Activated naive CD4-positive, alpha-beta T cell treated with anti-CD3 and anti-CD28 coated beads, Interleukin-2, amount 50 U/mL, for 72 hours (primary cell): ENCODE measurements at places on chromosomes 6 and 20.

- no peak for DNase-seq
Observed at GRCh38 chr20:57509665-57510237, 15.2 kb downstream of the CTCFL start.

GRCh38 chr6:18265787-18266522 lies 1.6 kb upstream of the DEK start:
- DNase-seq = no peak

DNA sequence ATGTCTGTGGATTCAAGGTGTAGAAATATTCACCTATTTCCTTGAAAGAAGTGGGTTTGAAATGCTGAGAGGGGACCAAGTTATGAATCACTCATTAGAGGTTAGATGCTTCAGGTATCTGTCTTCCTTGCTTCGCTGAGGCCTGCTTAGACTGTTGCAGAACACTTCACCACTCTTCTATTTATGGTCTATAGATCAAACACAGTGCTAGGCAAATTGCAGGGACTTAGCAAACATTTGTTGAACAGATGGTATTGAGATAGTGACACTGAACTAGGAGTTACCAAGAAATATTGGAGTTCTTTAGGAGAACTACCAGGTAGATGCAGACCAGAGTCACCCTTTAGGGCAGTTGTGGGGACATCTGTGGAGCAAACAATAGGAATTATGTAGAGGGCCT lies 123.8 kb downstream of the RFPL4B start:
- no peak for DNase-seq

DNA sequence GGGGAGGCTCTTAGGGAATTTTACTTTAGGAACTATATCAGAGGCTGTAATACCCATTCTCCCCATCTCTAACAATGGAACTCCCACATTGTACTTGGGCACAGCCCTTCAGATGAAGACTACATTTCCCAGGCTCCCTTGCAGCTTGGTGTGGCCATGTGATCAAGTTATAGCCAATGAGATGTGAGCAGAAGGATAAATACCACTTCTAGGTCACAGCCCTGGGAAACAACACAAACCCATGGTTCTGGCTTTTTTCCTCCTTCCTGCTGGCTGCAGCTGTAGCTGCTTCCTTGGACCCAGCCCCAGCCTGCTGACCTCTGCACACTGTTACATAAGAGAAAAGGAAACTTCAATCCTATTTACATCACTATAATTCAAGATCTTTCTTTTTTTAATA lies 445.9 kb upstream of the JARID2 start:
- DNase-seq = no peak

DNA sequence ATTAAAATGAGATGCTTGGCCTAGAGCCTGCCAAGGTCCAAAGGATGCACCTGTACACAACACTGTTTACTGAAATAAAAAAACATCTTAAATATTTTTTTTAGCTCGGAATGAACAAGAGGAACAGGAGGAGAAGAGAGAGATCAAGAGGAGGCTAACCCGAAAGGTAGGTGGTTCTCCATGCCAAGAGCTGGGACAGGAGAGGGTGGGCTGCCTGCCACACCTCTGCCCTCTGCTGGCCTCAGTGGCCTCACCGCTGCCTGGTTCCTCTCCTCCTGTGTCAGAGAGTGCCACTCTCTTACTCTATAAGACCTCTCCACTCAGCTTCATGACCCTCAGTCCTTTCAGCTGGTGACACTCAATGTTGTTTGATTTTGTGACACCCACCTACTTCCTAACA lies 50.2 kb downstream of the TBC1D7 start:
- DNase-seq = no peak

- DNase-seq = no peak
Observed at GRCh38 chr6:167409694-167410093, 84.8 kb downstream of the TTLL2 start.

GRCh38 chr6:30981942-30982772 lies 1.4 kb upstream of the MUC21 start:
- no peak for DNase-seq

- no peak for DNase-seq
Observed at GRCh38 chr20:56630086-56630493, 984 bp downstream of the TFAP2C start.

GRCh38 chr20:58596244-58596643 lies 54.8 kb upstream of the STX16 start:
- no peak for DNase-seq

DNA sequence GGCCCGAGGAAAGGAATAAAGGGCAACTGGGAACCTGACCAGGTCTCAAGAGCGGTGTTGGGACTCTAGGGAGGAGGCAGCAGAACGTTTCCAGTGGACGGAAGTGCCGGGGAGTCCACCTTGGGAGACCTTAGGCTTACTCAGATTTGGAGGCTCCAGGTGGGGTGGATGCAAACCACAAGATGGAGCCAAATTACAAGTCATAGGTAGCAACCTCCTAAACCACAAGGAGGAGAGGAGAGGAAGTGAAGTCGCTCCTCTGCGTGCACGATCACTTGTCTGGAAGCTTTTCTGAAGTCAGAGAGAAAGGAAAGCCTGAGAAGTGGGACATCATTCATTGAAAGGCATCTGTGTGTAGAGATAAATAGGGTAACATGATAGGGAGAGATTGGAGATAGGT lies 9.3 kb downstream of the HLA-DOA start:
- no peak for DNase-seq

DNA sequence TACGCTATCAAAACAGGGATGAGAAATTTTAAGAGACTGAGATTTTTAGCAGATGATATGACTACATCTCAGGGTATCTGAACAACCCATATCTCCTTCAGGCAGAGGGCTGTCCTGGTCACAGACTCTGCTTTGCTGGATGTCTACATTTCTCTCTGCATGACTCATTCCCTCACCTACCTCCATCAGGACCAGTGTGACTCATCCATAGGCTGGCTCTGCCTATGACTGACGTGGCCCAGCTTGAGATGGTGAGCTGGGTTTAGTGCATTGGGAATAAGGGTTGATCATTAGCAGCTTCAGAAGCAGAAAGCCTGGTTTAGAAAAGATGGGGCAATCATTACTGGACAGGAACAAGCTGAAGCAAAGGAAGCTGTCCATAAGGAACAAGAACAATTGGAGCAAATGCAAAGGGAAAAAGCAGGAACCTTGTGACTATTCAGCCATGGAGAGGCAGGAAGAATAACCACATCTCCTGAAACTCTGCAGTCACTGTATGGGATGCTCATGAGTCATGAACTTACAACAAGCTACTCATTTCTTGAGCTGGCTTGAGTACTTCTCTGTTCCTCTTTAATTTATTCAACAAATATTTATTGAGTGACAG lies 86.4 kb upstream of the CBLN4 start:
- DNase-seq = no peak

DNA sequence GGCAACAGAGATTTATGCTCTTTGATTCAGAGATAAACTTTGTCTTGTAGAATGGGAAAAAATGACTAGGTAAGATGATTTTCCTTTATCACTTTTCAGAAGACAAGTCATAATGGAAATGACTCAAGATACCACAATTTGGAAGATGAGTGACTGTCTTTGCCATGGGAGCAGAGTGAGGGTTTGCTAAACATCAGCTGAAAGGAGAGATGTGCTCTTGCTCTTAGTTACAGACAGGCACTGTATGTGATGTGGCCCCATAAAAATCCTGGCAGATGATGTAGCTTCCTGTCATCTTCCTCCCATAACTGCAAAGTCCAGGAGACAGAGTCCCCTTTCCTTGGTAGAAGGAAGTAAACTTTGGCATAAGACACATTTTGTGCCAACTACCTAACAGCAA lies 47.6 kb downstream of the BACH2 start:
- DNase-seq = no peak

- DNase-seq = no peak
Observed at GRCh38 chr6:28371706-28372451, 22.1 kb downstream of the ZKSCAN3 start.

GRCh38 chr6:73521351-73521985 lies 636 bp upstream of the EEF1A1 start:
- DNase-seq = no peak

DNA sequence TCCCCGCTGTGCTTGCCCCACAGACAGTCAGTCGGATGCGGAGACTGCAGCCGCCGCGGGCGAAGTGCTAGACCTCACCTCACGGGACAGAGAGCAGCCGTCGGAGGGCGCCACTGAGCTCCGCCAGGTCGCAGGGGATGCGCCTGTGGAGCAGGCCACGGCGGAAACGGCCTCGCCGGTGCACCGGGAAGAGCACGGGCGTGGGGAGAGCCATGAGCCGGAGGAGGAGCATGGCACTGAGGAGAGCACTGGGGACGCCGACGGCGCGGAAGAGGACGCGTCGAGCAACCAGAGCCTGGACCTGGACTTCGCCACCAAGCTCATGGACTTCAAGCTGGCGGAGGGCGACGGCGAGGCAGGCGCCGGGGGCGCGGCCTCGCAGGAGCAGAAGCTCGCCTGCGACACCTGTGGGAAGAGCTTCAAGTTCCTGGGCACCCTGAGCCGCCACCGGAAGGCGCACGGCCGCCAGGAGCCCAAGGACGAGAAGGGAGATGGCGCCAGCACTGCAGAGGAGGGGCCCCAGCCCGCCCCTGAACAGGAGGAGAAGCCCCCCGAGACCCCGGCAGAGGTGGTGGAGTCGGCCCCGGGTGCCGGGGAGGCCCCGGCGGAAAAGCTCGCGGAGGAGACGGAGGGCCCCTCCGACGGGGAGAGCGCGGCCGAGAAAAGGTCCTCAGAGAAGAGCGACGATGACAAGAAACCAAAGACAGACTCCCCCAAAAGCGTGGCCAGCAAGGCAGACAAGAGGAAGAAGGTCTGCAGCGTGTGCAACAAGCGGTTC lies 66.4 kb downstream of the SSR1 start:
- DNase-seq = no peak

DNA sequence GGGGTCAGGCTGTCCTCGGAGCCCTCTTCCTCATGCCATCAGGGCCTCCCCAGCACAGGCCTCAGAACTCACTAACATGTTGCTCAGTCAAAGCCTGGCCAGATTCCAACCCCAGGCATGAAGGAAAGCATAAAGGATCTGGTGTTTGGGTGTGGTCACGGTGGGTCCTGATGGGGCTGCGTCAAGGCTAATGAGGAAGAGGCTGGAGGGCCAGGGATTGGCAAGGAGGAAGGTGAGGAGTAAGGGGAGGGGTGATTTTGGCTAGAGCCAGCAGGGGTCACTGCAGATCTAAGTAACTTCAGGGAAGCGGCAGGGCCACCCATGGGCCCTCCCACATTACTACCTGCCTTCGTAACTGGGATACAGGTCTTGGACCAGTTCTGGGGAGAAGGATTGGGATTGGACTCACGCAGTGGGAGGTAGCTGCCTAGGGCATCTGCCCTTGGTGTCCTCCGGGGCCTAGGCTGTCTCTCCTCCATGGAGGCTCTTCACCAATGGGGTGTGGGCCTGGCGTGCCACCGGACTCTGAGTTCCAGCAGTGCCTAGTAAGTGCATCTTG lies 36.2 kb upstream of the MRPS18A start:
- DNase-seq = peak; percentile 73

DNA sequence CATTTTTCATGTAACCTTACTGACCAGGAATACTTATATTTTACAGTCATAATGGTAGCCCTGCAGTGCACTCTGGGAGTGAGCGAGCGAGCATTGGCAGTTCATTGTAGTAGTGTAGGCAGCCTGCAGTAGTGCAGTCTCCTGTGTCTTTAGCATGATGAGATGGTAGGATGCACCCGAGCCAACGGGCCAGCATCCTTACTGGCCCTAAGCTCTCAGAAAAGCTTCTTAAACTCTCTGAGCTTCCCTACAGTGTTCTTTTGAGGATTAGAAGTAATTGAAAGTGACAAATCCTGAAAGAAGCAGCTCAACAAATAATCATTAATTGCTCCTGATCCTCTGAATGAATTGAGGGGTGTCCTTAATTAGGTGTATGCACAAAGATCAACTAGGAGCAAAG lies 20.9 kb downstream of the SLC9A8 start:
- no peak for DNase-seq

- peak; percentile 69 for DNase-seq
Observed at GRCh38 chr6:110874880-110875547, 429 bp downstream of the AMD1 start.

GRCh38 chr6:166253281-166253681 lies 54.9 kb downstream of the PRR18 start:
- no peak for DNase-seq

- DNase-seq = no peak
Observed at GRCh38 chr6:151381722-151382121, 9.6 kb downstream of the ZBTB2 start.

DNA sequence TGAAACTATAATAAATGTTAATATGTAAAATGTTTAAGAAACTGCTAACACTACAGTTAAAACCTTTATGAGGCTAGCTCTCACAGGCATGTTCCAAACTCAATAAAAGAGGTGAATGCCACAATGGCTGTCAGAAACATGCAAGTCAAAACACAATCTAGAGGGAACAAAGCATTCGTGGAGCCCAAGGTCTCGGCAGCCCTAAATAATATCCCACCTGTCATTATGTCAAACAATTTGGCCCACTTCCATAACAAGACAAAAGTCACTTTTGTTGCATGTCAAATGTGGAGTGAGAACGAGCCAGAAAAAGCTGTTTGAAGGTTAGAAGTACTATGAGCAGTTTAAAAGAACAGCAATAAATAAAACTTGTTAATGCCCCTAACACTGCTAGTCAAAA lies 181.9 kb downstream of the GMDS start:
- DNase-seq = no peak

- DNase-seq = no peak
Observed at GRCh38 chr6:117487821-117488220, 5.3 kb downstream of the DCBLD1 start.

DNA sequence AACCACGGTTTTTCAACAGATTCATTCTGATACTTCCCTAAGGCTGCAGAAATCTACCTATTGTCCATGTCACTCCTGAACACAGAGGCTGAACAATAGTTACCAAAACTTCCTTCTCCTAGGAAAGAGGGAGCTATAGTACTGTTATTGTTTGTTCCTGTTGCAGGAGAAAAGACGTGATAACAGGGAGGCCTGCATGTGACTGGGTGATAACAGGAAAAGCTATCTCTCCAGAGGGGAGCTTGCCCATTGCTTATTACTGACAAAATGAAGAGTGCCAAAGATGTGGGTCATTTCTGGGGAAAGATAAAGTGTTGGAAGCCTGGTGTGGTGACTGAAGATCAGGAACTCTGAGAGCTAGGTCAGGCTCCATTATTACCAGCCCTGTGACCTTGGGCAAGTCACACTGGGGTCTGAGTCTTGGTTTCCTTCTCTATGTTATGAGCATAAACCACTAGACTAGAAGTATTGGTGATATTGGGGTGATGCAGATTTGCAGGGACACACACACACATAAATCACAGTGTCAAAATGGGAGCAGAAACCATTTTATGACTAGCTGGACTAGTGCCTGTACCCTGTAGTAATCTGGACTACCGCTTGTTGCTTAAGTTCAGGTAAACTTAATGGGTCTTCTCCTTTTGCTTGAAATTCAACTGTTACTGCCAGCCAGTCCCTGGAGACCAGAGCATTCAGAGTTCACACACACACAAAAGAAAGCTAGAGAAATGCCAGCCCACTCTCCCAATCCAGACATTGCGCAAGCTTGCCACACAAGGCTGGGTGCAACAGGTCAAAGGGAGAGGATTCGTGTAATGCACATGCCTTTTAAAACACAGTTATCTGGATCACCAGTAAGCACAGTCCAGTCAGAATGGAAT lies 136.0 kb upstream of the CNR1 start:
- DNase-seq = no peak

DNA sequence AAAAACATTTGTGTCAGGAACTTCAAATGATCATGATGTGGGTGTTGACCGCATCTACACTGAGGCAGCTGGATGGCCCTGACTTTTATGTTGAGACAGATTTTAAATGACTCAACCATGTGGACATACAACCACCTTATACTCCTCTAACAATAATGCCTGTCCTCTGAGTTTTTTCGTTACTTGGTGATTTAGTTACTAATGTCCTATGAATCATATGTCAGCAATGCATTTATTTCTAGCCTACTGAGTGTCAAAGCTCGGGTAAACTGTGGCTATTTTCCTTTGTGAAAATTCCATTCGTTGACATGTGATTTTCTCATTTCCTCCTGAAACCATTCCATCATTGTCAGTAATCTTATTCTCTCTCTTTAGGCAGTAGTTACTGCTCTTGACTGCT lies 38.9 kb upstream of the NKX2-4 start:
- DNase-seq = no peak
